ENCODE measurements at places on chromosomes 1 and 21. TPM values are rescaled to one million over a fixed set of nuclear protein-coding genes. Genes with fewer than 3 reads are reported as not detected.

The NBPF14 gene
- 1.6 TPM for total RNA-seq

GRCh38 chr1:228228601-228229074 is 20.8 kb downstream of the OBSCN start:
- no peaks in the 10 kb centered on the region for H3K27me3 ChIP-seq
- no peaks in the 10 kb centered on the region for H3K36me3 ChIP-seq
- no peak overlapping the region for H3K27ac ChIP-seq
- no peak for DNase-seq
- H3K4me1 ChIP-seq, result no peaks in the 10 kb centered on the region

The CFHR4 gene
- total RNA-seq, result not detected

GRCh38 chr21:14742119-14742518 is 196.0 kb upstream of the SAMSN1 start:
- no peak overlapping the region for H3K27ac ChIP-seq
- H3K4me1 ChIP-seq, result peaks cover 6% of the 10 kb centered on the region
- H3K27me3 ChIP-seq, result no peaks in the 10 kb centered on the region
- no peak overlapping the region for H3K4me3 ChIP-seq

The TNNI3K gene
- not detected for total RNA-seq

The CD1E gene
- not detected for total RNA-seq

DNA sequence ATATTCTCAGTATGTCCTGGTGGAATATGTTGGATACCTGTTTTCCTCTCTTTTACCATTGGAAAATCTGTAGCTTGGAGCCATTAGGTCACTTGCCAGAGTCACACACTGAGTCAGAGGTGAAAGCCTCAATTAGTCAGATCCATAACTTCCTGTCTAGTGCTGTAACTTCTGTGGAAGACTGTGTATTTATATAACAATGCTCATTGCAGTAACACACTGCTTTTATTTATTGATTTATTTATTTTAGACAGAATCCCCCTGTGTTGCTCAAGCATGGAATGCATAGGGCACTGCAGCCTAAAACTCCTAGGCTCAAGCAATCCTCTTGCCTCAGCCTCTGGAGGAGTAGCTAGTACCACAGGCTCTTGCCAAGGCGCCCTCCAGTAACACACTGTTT is 1.3 kb upstream of the DOCK7 start:
- H3K27ac ChIP-seq, result no peak overlapping the region
- DNase-seq, result no peak
- peaks cover 4% of the 10 kb centered on the region for H3K4me1 ChIP-seq
- no peak overlapping the region for H3K4me3 ChIP-seq
- H3K27me3 ChIP-seq, result no peaks in the 10 kb centered on the region

The ALX3 gene
- total RNA-seq, result not detected

GRCh38 chr1:214913966-214914365 is 168.6 kb upstream of the KCNK2 start:
- no peak overlapping the region for H3K27ac ChIP-seq
- H3K4me3 ChIP-seq, result no peak overlapping the region

DNA sequence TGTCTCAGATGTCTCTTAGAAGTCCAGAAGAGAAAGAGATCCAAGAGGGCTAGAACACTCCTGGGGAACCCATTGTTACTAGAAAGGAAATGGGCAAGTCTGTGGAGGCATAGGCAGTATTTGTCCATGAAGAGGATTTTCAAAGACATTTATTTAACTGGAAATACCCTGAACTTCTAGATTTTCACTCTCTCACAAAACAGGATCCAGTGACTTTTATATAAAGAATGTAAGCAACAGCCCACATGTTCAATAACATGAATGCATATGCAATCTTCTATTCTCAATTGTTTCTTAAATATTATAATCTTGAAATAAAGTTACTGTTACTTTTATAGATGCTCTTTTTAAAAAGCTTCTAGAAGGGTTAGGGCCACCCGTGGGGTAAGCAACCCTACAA is 53.4 kb downstream of the TBX15 start:
- 0 out of 2 replicates have a peak, but pooled peaks cover 2% of the 10 kb centered on the region for H3K27me3 ChIP-seq
- no peaks in the 10 kb centered on the region for H3K4me1 ChIP-seq
- H3K4me3 ChIP-seq, result no peak overlapping the region
- DNase-seq, result no peak

DNA sequence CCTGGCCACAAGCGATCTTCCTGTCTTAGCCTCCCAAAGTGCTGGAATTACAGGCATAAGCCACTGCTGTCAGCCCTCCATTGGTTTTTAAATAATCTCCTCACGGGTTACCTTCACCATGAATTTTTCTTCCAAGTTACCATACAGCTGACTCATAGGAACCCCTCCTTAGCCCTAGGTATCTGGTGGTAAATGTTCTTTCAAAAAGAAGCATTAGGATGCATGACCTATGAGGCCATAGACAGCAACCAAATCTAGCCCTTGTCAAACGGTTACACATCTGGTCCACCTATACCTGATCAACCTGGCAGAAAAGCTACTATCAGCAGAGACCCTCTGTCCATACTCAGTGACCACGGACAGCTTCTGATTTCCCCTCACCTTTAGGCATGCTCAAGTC is 12.7 kb upstream of the DEGS1 start:
- no peak for DNase-seq
- no peak overlapping the region for H3K4me3 ChIP-seq
- H3K4me1 ChIP-seq, result peaks cover 13% of the 10 kb centered on the region

The FAM72B gene
- total RNA-seq, result 13.6 TPM

DNA sequence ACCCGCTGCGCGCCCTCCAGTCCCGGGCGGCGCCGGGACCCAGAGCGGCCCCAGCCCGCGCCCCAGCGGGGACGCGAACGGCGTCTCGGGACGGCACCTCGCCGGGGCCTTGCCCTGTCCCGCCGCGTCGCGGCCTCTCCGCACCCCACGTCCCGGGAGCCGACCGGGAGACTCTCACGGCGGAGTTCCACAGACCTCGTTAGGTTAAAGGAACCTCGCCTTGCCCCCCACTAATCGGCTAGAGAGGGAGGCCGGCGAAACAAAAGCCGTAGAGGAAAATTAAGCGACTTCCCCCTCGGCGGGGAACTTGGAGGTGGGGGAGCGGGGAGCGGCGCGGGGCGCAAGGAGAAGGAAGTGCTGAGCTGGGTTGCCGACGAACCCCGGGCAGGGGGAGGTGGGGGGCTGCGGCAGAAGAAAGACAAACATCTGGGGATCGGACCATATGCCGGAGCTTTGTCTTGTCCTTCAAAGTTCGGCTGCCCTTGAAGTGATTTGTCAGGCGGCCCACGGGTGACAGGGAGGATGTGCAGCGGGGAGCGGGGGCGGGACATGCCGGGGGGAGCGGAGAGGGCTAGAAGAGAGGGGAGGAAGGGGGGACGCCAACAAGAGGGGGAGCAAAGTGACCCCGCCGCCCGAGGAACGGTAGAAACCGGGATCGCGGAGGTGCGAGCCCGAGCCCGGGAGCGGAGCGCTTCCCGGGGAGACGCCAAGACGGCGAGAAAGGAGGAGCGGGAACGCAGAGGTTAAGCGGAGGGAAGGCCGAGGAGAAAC is 120.0 kb upstream of the RRP15 start:
- peaks cover 9% of the 10 kb centered on the region for H3K27me3 ChIP-seq
- H3K27ac ChIP-seq, result no peak overlapping the region
- DNase-seq, result no peak
- no peaks in the 10 kb centered on the region for H3K4me1 ChIP-seq
- no peaks in the 10 kb centered on the region for H3K36me3 ChIP-seq

The JAM2 gene
- 9.6 TPM for total RNA-seq

The OR14K1 gene
- total RNA-seq, result not detected

All from GM12878 (cell line).